ENCODE measurements at places on chromosomes 4 and X. TPM values are rescaled to one million over a fixed set of nuclear protein-coding genes. Genes with fewer than 3 reads are reported as not detected.

The CD38 gene
- total RNA-seq: 0.05 TPM

DNA sequence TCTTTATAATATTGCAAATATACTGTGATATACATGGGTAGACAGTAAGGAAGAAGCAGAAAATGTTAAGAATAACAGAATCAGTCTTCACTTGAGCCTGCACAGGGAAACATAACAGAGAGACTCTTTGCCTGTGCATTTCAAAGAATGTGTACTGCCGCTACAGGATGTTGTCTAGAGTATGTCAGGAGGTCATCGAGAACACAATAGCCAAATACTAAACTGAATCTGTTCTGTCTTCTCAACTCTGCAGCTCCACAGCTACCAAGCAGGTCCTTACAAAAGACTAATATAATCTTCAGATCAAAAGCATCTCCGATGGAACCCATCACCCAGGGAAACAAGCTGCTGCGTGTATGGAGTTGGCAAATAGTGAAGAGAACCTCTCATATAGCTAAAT lies 471.5 kb downstream of the PCDH10 start:
- DNase-seq: no peak

DNA sequence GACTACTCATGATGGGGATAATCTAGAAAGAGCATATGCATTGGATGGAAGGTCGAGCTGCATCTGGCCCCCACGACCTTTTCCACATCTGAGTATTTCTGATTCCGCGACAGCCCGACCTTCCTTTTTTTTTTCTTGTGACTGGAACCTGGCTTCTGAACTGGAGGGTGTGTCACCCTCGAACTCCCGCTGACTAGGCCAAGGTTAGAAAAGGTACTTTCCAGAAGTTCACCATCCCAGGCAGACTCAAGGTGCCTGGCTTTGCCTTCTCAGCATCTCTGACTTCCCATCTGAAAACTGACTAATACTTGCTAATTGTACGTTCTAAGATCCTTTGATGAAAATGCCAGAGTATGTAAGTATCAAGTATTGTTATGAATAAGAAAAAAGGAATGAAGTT lies 49.3 kb upstream of the CD40LG start:
- DNase-seq: no peak

GRCh38 chr4:10898072-10898471 lies 213.5 kb upstream of the CLNK start:
- no peak for DNase-seq

The CCDC120 gene
- total RNA-seq: 0.58 TPM

The NSUN7 gene
- total RNA-seq: not detected

The YY2 gene
- total RNA-seq: 1.7 TPM

The SMARCA1 gene
- 58.4 TPM for total RNA-seq

Measured in SJSA1 (cell line).